Hepatocyte (in vitro differentiated cells): ENCODE measurements at places on chromosomes 6 and 20.

DNA sequence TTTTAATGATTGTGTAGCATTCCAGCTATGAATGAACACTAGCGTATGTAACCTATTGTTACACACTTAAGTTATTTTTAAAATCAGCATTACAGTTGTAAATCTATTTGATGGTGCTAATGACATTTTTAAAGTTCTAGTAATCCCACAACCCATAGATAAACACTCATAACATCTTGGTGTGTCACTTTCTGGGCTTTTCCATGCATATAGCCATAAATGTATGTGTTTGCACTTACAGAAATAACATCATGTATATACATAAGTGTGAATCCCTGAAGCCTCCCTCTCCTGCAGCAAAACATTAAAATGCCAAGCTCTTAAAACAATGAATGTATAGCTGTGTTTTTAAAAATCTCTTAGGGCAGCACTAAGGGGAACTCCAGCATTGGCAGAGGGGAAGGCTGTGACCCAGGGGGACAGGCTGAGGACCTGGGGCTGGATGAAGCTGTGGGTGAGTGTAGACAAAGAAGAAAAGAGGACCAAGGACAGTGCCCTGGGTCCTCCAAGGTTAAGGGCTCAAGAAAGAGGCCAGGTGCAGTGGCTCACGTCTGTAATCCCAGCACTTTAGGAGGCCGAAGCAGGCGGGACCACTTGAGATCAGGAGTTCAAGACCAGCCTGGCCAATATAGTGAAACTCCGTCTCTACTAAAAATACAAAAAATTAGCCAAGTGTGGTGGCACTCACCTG is 929 bp upstream of the CENPB start:
- no peak for DNase-seq

DNA sequence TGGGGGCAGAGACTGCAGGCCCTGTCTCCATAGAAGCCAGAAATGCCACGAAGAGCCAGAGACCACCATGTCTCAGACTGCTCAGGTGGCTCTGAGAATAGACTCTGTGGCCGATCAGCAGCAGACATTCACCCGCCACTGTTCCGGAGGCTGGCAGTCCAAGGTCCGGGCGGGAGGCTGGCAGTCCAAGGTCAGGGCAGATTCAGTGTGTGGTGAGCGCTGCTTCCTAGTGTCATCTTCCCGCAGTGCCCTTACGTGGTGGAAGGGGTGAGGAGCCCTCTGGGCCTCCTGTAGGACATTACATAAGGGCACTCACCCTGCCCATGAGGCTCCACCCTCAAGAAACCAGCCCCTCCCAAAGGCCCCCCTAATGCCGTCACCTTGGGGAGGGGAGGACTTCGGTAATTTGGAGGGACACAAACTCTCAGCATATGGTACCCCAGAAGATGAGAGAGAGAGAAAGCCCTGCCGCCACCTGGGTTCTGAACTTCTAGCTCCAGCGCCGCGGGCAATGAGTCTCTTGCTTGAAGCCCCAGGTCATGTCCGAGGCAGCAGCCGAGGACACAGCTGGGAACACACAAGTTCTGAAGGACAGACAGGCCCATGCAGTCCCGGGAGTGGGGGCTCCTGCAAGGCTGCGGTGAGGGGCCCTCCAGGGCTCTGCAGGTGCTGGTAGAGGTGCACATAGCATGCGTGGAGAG is 36.4 kb downstream of the DACT2 start:
- DNase-seq, result no peak

DNA sequence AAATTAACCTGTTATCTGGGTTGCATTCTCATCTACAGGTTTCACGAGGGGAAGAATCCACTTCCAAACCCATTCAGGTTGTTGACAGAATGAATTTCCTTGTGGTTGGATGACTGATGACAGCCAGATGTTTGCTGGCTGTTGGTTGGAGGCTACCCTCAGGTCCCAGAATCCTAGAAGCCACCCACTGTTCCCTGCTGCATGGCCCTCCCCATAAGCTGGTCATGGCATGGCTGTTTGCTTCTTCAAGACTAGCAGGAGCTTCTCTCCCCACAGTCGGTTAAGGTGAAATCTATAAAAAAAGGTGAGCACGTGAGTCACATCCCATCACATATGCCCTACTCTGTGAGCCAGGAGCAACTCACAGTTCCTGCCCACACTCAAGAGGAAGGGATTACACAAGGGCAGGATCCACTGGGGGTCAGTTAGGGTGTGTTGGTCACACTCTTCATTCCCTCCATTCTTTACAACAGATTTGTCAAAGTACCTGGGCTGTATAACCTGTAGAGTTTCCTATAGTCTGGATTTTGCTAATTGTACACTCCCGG is 19.5 kb upstream of the RPS10 start:
- no peak for DNase-seq

GRCh38 chr20:63696628-63697356 is at the start of gene TNFRSF6B:
Gene TNFRSF6B, plus strand, starts transcription at chr20:63696652. Its CDS starts 116 bp downstream, at chr20:63696768.
- DNase-seq, result no peak

DNA sequence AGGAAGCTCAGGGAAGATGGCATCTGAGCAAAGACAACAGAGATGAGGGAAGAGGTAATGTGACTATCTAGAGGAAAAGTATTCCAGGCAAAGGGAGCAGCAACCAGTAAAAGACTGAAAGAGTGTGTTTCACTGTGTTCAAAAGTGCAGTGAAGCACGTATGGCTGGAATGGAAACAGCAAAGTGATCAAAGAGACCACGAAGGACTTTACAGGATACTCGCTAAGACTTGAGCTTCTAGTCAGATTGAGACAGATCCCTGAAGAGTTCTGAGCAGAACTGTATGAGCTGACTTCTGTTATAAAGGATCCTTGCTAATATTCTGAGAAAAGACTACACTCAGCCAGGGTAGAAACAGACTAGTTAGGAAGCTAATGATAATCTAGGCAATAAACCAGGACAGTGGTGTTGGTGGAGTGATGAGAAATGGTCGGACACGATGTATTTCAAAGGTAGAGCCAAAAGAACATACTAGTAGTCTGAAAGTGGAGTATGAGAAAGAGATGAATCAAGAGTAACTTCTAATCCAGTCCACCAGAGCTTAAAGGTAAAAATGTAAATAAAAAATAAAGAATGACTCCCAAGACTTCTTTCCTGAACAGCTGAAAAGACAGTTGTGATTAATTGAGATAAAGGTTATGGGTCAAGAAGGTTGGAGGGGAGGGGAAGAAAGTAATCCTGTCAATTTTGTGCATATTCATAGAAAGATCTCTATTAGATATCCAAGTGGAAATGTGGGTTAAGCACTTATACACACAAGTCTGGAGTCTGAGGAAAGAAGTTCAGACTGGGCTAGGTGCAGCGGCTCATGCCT is 14.2 kb downstream of the SEC63 start:
- DNase-seq, result no peak

GRCh38 chr20:48779435-48779834 is 48.4 kb downstream of the PREX1 start:
- no peak for DNase-seq

DNA sequence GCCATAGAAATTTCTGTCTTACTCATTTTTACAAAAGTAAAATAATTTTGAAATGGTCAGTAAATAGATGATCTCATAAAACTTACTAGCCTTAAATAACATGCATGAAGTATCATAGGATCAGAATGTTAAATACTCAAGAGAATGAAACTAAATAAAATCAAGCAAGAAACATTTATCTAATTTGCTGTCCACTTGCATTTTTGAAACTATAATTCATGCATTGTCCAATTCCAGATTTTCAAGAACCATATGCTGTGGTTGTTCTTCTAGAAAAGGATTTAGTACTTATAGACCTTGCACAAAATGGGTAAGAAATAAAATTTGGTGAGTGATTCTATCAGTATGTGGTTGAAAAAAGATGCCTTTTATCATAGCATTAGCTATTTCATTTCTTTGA is 107.0 kb downstream of the STXBP5 start:
- DNase-seq, result no peak

- no peak for DNase-seq
Measured at GRCh38 chr6:103081126-103081525, 1687.6 kb downstream of the GRIK2 start.
